ENCODE measurements at places on chromosomes 12 and 14.

- no peak for DNase-seq
Measured at GRCh38 chr12:96743606-96744005, 163.5 kb upstream of the NEDD1 start.

DNA sequence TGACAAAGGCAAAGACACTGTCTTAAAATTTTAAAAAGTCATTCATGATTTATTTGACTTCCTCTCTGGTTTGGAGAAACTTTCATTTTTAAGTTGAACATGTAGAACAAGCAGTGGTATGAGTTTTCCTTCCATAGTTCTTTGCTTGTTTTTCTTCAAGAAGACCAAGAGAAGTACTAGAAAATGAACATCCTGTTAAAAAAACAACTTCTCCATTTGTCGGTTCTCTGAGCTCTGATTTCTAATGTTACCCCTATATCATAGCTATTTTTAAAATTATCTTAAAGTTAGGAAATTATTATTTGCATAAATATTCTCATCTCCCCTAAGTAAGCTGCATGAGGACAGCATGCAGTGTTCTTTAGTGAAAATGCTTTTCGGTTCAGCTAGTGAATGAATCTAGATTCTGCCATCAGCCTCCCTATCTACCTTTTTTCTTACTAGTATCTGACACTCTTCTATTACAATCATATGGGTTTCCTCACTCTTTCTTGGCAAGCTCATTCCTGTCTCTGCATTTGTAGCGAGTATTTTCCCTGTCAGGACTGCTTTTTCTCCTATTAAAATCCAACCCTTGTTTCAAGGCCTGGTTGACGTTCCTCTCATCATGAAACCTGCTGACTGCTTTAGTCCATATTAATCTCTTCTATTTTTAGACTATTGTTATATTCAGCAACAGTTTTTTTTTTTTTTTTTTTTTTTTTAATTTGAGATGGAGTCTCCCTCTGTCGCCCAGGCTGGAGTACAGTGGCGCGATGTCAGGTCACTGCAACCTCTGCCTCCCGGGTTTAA lies 15.8 kb downstream of the DIP2B start:
- DNase-seq = no peak

DNA sequence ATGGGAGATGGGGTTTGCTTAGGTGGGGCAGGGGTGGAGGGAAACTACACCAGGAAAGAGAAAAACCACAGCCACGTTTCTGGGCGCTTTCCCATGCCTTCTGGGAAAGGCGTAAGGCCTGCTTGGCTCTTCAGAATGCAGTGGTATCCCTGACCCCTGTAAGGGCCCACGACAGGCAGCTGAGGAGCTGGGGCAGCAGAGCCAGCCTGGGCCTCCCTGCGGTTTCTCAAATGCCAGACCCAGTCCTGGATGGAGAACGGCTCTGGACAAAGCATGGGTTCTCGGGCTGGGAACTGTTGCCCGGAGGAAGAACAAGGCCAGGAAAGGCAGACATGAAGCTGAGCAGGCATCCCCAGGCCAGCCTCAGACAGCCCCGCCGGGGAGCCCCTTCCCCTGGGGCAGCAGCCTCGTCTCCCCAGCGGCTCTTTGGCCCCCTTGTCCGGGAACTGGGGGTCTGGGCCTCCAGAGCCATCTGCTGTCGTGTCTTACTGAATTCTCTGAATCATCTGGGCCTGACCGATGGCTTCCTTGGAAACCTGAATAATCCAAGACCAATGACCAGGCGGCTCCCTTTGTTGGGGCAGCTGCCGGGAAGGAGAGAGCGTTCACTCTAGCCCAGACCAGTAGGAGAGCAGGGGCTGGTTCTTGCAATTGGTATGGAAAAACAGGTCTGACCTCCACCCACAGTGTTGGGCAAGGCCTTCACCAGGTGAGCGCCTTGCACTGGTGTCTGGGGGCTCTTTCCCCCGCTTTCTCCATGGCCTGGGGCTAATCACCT lies 64.0 kb upstream of the RIN3 start:
- DNase-seq = no peak

DNA sequence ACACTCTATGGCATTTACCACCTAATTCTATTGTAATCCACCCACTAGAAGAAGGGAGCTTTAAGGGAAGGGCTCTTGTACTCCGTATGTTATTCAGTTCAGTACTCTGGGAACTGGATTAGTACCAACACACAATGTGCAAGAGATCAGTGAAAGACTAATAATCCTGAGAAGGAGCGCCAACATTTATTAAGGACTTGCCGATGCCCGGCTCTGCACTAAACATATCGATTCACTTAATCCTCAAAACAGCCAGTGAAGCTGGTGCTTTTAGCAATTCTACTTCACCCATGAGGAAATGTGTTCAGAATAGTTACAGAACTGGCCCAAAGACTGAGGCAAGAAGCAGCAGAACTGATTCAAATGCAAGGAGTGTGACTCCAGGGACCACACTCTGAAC lies 80.9 kb downstream of the RPS6KA5 start:
- DNase-seq = no peak

DNA sequence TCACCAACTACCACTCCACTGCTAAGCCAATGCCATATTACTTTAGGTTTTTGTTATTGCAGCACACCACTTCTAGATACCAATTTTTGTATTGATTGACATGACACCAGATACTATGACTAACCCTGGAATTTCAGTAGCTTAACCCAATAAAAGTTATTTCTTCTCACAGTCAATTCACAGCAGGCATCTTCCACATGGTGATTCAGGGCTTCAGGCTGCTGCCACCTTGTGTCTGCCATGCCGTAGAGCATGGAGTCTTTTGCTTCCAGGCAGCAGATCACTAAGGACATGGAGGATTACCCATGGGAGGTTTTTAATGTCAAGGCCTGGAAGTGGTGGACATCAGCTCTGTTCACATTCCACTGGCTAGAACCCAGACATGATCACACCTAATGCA lies 56.4 kb upstream of the LTA4H start:
- DNase-seq = no peak

DNA sequence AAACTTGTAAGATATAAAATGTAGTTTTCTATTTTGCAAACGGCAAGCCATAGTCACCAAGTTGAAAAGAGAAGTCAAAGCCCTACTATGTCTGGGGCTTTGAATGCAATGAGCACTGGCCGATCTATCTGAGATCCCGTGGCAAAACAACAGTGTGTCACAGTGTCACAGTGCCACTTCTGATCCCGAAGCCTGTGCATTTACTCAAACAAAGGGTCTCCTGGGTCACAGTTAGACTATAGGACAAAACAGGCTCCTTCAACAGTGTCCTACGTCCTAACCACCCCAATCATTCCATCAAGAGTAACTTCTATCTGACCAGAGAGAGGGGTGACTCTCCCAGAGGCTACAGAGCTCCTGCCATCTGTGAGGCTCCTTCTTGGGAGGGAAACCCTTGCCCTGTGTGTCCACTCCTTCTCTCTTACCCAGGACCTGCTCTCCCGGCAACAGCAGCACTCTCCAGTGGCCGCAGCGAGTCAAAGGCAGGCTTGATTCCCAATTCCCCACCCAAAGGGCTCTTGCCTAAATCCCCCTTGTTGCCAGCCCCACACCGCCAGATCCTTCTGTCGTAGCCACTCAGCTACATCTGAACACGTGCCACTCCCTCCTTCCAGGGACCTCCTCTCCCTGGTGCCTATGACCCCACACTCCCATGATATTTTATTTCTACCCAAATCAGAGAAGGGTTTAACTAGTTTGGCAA lies 14.0 kb upstream of the SELPLG start:
- DNase-seq = no peak

GRCh38 chr14:105837349-105838063 lies 311.1 kb downstream of the TMEM121 start:
- no peak for DNase-seq

GRCh38 chr12:32303174-32303549 lies 96.2 kb upstream of the FGD4 start:
- DNase-seq = no peak

DNA sequence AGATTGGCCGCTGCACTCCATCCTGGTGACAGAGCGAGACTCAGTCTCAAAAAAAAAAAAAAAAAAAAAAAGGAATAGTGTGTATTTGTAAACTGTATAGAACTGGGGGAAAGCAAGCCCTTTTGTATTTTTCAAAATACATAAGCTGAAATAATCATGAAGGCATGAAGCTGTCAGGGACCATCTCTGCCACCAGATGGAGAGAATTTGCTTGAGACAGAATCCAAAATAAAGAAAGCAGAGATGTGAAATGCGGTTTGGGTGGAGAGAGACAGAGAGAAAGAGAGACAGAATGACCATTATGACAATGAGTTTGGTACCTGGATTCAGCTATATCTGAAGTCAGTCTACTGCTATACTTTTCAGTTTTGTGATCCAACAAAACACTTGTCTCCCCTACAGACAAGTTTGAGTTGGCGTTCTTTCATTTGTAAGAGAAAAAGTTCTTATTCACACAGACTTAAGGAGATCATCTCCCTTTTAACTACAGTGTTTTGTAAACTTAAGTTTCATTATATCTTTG lies 155.7 kb upstream of the LRIG3 start:
- no peak for DNase-seq

DNA sequence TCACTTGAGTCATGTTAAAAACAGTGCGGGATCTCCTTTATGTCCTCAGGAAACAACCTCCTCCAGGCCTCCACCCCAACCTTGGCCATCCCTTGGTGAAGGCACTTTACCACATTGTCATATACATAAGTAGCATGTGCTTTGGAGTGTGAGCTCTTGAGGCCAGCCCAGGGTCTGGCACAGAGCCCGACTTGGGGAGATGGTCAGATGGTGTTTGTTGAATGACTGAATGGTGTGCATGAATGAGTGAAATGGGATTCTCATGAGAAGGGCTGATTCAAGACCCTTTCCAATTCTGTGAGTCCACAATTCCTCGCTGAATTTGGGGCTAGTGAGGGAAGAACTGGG lies 52.9 kb upstream of the DLK1 start:
- DNase-seq = no peak

DNA sequence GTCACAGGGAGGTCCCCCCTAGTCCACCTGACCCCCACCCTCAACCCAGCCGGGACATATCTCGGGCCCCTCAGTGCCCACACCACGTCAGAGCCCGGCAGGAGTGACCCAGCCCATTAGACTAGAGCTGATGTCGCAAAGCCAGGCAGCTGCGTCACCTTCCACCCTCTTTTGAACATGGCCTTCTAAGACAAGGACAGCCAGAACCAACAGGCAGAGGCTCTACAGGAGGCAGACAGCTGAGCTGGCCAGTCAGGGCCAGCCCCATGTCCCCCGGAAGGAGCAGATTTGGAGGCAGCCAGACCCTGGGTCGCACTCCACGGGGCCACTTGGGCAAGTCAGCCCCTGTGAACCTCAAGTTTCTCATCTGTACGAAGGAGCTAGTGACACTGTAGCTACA lies 44.1 kb downstream of the SCARB1 start:
- no peak for DNase-seq

- DNase-seq = no peak
Measured at GRCh38 chr12:122527478-122527944, 462 bp downstream of the KNTC1 start.

DNA sequence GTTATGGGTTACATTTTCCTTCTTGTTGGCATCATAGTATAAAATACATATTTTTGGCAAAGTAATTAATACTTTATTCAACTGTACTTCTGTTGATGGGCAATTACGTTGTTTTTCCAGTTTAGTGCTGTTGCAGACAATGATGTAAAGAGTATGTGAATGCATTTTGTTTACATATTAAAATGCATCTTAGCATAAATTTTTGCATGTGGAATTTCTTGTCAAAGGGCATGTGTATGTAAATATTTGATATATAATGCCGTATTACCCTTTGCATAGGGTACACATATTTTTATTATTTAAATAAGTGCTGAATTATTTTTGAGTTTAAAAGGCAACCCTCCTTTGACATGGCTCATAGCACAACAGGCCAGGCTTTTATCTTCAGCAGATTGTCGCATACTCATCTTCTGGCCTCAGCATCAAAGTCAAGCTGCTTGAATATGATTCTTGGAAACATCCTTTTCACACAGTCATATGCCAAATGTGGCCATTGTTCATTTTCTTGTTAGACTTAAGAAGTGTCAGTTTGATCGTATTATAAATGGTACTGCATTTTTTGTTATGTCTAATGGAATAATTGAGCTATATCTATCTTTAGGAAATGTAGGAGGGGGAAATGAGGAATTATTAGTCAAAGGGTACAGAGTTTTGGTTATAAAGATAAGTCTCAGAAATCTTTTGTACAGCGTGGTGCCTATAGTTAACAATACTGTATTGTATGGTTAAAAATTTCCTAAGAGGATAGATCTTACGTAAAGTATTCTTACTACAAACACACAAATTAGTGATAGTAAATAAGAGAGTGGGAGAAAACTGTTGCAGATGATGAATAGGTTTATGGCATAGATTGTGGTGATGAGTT lies 138.5 kb downstream of the FUT8 start:
- no peak for DNase-seq

- DNase-seq = no peak
Measured at GRCh38 chr12:3117591-3118015, 40.4 kb downstream of the TSPAN9 start.
